ENCODE measurements at places on chromosomes 5 and 9.
A peak's percentile ranks its signal among the peaks of the same experiment; 100 is the strongest.

DNA sequence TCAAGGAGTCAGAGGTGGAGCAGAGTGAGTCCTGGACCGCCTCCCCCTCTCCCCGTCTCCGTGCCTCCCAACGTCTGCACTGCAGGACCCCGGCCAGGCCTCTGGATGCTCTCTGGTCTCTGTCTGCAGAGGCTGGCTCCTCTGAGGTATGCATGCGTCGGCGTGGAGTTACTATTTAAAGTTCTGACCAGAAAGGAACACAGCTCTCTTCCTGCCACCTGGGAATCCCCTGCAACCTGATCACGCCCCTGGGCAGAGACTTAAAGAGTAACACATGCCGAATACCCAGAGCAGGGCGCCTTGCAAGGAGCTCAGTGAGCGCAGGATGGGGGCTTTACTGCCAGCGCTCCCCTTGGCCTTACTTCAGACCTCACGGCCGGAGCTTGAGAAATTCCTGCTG lies 16.0 kb downstream of the ANXA6 start:
- peak; percentile 77 for DNase-seq

GRCh38 chr9:19694601-19695000 lies 94.2 kb downstream of the SLC24A2 start:
- no peak for DNase-seq

DNA sequence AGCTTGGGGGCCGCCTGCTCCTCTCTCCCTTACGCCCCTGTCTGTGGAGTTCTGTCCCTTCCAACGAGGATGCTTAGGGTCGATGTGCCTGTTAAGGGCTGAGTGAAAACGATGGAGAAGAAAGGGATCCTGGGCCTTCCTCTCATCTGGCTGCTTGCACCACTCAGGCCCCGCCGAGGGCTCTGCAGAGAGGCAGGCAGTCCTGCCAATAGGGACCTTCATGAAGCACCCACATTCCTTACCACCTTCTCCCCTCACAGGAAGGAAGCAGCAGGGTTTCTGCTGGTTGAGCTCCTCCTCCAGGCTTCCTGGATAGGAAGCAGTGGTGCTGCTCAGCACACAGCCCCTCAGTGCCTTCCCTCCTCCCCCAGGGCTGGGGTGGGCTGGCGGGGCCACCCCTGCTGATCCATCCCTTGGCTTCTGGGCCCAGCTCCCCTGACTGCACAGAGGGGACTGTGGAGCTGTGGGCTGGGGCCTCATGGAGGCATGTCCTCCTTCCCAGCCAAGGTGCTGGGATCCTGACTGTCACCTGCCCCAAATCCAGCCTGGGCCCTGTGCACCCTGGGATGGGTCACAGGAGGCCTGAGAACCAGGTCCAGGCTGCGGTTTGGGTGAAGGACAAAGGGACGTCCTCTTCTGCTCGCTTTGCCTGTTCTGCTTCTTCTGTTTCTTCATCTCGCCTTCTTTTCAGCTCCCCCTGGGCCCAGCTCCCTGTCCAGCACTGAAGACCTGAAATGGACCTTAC lies 50.5 kb downstream of the AHRR start:
- no peak for DNase-seq

- DNase-seq: peak; percentile 33
Measured at GRCh38 chr5:180069589-180070247, 1.8 kb downstream of the RNF130 start.

GRCh38 chr5:108148715-108149139 lies 233.2 kb downstream of the FBXL17 start:
- DNase-seq: peak; percentile 1

GRCh38 chr5:21773456-21773855 lies 1079.7 kb downstream of the CDH12 start:
- no peak for DNase-seq

DNA sequence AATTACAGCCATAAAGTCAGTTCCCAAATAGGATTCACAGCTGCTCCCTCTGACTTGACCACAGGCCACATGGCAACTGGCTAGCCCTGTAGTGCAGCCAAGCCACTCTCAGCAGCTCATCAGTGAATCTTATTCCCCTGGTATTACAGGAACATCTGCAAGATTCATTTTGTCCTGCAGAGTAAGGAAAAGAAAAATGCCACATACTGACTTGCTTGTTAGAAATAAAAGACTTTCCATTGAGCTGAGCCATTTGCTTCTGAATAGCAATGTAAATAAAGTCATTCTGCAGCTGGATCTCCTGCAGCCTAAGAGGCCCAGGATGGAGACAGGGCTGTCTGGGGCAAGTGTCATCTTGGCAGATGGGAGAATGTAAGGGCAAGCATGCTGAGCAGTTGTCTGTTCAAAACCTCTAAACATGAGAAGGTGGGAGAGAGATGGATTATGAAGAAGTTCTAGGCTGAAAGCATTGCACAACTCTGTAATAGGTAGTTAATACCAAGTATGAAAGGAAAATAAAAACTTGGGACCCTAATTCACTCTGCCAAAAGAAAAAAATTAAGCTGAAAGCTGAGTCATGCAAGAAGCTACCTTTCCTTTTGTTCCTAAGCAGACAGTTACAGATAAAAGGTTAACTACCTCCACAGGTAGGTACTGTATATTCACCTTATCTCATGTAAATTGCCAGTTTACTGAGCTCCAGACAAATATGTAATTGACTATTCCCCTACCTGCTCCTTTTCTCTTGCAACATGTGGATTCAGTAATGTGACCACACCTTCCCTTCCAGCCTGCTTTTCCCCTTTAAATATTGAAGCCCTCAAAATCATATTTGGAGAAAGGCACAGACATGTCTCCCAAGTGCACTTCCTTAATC lies 244.4 kb upstream of the RAI14 start:
- no peak for DNase-seq

- DNase-seq: no peak
Measured at GRCh38 chr9:121658166-121658565, 6.7 kb downstream of the DAB2IP start.

- no peak for DNase-seq
Measured at GRCh38 chr9:89452561-89452960, 45.4 kb downstream of the SEMA4D start.

DNA sequence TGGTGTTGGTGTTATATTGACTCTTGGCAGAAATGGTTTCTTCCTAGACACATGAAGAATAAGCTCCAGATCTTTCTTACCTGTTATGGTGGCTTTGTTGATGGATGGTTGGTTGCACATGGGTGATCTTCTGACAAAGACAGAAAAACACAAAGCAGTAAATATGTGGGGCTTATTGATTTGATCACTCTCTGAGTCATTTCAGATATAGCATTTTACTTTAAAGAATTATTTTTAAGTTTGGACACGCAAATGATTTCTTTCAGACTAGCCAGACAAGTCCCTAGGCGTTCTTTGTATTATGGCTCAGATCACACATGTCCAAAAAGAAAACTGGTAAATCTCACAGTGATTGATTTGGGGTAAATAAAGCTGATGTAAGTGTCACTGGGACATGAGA lies 597.6 kb downstream of the RAB3C start:
- no peak for DNase-seq

GRCh38 chr5:81895307-81895706 lies 76.5 kb upstream of the ATG10 start:
- DNase-seq: no peak

GRCh38 chr5:151622367-151623088 lies 31.4 kb upstream of the FAT2 start:
- no peak for DNase-seq

GRCh38 chr5:179243333-179243732 lies 101.9 kb downstream of the ADAMTS2 start:
- no peak for DNase-seq

GRCh38 chr5:109143031-109143430 lies 266.7 kb downstream of the PJA2 start:
- DNase-seq: no peak

DNA sequence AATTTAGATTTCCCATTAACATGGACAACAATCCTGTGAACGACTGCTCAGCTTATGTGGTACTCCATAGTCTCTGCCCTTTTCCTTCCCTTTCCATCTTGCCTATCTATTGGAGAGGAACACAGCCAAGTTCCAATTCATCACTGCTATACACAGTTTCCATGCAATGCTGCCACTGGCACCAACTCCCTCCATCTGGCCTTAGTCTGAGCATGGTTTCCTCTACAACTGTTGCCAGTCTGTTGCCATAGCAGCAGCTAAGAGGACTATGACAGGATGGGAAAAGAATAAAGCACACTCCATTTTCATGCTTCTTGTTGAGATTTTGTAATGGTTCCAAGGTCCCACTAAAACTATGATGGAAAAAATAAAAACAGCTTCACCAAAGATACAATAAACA lies 189.0 kb downstream of the HCN1 start:
- no peak for DNase-seq

GRCh38 chr5:160349249-160349934 lies 21.0 kb downstream of the C1QTNF2 start:
- no peak for DNase-seq

GRCh38 chr5:151184316-151185042 lies 26.9 kb upstream of the ANXA6 start:
- DNase-seq: no peak

GRCh38 chr5:134019636-134020035 lies 14.9 kb upstream of the VDAC1 start:
- DNase-seq: no peak

DNA sequence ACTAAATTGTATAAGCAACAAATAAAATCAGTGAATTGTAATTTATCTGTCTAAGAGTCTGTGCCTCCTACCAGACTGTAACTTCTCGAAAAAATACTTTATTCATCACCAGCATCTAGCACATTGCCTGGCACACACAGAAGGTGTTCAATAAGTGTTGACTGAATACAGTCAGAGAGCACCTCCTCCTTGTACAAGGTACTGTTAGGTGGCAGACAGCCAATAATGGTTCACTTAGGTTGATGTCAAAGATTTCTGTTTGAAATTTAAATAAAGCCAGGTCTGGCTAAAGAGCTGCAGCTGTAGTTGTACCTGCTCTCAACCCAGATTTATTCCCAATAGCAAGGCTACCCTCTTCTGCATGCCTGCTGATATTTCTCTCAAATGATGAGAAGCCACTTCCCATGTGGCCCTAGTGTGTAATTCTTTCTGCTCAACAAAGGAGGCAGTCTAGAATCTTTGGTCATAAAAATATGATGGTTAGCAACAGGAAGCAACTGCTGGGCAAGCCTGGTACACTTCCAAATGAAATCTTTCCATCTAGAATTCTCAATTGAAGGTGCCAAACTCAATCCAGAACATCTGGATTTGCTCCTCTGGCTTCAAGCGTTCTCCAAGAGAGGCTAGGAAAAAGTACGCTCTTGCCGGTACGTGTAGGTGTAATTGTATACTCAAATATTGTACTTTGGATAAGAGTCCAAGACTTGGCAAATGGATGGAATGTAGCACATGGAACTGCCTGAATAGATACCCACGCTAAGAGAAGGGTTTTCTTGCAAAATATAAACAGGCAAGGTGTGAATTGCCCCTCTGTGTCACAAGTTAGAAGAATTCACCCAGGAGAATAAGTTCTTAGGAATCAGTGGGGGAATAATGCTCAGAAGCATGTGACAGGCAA lies 95.6 kb downstream of the NR6A1 start:
- no peak for DNase-seq

GRCh38 chr5:101783241-101784013 lies 512.7 kb downstream of the SLCO4C1 start:
- DNase-seq: no peak

DNA sequence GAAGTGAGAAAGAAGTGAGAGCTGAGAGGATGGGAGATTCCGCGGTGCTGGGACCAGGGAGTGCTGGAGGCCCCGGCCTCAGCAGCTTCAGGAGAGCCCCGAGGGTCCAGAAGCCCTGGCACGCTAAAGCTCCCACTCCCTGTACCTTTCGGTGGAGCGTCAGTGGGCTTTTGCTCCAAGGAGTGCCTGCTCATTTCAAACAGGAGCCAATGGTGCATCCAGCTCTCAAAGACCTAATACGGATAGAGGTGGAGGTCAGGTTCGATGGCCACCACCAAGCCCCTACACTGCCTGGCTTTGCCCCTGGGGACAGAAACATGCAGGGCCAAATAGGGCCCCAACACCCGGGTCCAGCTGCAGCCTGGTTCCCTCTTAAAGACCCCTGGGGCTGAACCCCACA lies 8.2 kb downstream of the CD74 start:
- no peak for DNase-seq

DNA sequence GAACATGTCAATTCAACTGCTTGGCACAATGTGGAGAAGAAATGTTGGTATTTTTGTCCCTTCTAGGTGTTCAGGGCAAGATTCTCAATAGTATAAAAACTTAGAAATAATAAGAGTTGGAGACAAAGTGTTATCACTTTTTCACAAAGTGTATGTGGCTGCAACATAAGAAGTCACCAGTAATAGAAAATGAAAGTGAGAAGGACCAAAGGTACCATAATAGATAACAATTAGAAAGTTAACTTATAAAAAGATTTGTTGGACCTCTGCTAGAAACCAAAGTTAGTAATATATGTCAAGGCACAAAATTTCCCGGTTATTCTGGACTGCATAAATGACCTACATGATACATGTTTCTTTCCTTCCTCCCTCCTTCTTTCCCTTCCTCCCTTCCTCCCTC lies 1535.3 kb downstream of the EFNA5 start:
- no peak for DNase-seq

GRCh38 chr5:125294844-125295243 lies 548.4 kb upstream of the ZNF608 start:
- no peak for DNase-seq

Data from CD4-positive, alpha-beta T cell treated with Interleukin-17A for 1 hour (primary cell).